ENCODE measurements at places on chromosomes 5 and 9.
A peak's percentile ranks its signal among the peaks of the same experiment; 100 is the strongest.

- DNase-seq = no peak
These were observed 37.0 kb upstream of the CRB2 start for GRCh38 chr9:123318961-123319421.

- no peak for DNase-seq
These were observed 391.9 kb upstream of the WWC1 start for GRCh38 chr5:167899490-167900070.

DNA sequence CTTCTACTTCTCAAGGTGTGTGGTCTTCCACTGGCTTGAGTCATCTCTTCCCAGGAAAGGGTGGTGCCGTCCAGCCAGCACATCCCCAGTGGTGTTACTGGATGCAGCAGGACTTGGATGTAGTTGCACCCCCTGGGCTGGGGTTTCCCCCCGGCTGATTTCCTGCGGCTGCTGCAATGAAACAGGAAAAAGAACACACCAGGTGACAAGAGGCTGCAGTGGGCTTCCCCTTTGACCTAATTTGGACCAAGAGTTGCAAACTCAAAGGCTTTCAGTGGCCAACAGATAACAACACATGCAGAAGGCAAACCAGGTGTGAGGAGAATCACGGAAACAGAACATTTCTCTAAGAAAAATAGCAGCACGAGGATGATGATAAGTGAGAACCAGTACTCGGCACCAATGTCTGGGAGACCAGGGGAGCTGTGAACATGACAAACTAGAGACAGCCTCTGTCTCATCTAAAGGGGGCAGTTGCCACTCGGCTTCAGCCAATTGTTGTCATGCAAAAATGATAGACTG lies 83.7 kb downstream of the PDE6A start:
- DNase-seq = peak; percentile 3

DNA sequence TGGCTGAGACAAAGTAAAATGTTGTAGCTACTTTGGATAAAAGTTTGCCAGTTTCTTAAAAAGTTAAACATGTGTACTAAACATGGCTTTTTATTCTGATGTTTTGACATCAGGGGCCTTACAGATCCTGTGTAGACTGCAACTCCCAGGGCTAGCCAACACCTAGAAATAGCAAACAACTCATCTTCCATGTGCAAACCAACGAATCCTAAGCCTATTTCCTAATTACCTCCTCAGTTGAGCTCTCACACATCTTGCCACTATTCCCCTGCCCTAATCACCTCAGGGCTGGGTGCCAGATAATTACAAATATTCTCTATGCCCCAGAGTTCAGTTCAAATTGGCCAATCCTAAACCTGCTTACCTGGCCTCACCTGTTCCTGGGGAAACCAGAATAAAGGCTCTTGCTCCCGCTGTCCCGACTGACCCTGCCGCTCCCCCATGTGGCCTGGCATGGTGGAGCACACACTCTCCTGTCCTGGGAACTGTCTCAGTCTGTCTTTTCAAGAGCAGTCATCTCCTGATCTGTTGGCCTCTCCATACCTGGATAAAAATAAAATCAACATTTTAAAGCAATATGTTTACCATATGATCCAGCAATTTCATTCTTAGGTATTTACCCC lies 37.1 kb upstream of the FAM169A start:
- peak; percentile 23 for DNase-seq

GRCh38 chr5:72836810-72837209 lies 20.3 kb downstream of the TNPO1 start:
- no peak for DNase-seq
